ENCODE measurements at places on chromosomes 16 and 17. TPM values are rescaled to one million over a fixed set of nuclear protein-coding genes. Genes with fewer than 3 reads are reported as not detected.
A peak's percentile ranks its signal among the peaks of the same experiment; 100 is the strongest.

Gene ACLY
- 84.4 TPM for total RNA-seq

DNA sequence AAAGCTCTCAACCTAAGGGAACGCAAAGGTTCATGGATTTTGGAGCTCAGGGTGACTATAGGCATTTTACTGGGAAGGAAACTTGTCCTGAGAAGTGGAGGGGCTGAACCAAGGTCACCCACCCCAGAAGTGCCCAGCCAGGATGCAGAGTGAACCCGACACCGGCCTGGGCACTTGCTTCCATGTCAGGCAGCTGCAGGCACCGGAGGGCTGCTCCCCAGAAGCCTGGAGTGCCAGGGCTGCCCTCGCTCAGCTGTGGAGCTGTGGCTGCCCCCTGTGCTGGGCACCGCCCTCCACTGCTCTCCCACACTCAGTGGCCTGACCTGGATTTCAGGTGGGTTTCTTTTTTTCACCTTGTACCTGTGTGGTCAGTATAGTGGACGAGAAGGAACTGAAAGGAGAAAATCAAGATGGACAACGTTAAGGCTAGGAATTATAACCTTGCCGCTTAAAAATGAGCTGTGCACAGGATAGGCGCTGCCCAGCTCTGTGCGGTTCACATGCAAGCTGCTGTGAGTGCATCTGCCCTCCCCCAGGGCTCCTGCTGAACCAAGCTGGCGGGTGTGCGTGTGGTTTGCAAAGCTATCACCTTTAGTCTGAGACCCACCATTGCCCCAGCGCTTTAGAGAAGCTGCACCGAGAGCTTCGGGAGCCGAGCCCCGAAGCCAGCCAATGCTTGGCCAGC lies 2.2 kb downstream of the MAPK8IP3 start:
- DNase-seq: no peak

Gene DLX4
- 0.70 TPM for total RNA-seq

- no peak for DNase-seq
These were observed 7.3 kb upstream of the CBX8 start for GRCh38 chr17:79803997-79804855.

Gene CLEC3A
- not detected for total RNA-seq

GRCh38 chr17:68290268-68290954 lies 516 bp downstream of the SLC16A6 start:
- DNase-seq: peak; percentile 72

DNA sequence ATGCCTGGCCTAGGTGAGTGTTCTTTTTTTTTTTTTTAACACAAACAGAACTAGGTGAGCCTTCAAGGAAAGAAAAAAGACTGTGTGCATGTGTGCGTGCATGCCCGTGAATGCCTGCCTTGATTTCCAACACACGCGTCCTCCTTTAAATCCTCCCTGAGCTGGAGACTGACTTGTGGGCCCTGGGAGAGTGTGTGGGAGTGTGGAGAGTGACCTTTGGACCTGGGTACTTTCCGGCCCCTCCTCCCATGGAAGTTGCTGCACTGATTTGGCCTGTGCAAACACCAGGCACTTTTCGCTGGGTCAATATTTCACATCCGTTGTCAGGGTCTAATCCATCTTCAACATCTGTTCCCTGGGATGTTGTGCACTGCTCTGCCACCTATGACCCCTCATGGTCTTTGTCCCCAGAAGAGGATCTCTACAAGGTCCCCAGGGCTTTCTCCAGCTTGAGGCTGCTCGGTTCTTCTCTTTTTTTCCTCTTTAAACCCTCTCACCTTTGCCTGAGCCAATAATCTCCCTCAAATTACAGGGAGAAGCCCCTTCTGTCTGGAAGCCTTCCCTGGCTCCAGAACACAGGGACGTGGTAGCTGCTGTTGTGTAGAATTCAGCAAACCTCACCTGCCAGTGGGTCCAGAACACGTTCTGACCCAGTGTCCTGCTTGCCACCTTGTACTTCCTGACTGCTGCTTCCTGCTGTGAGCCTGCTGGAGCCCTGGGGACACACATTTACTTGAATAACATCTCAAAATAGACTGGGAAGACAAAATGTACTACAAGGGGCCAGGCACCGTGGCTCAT lies 20.8 kb upstream of the ATP5MC1 start:
- no peak for DNase-seq

- DNase-seq: no peak
These were observed 46.5 kb downstream of the STX8 start for GRCh38 chr17:9529033-9529700.

Gene CCDC144A
- total RNA-seq: 8.4 TPM

Gene UTS2R
- total RNA-seq: not detected

GRCh38 chr17:76726776-76727718 lies at the start of gene METTL23:
Gene METTL23, plus strand, starts transcription at chr17:76726839. Its CDS starts 2,872 bp downstream, at chr17:76729711.
- DNase-seq: peak; percentile 95

Gene LITAFD
- total RNA-seq: not detected

- DNase-seq: peak; percentile 84
These were observed 28.0 kb upstream of the LRRC37A start for GRCh38 chr17:46266656-46267544.

Measured in CD4-positive, alpha-beta memory T cell (primary cell).